ENCODE measurements at places on chromosomes 3 and 15. TPM values are rescaled to one million over a fixed set of nuclear protein-coding genes. Genes with fewer than 3 reads are reported as not detected.

LPP gene
- total RNA-seq = 58.9 TPM

TBC1D5 gene
- 51.2 TPM for total RNA-seq

CCR8 gene
- total RNA-seq = 0.94 TPM

DNA sequence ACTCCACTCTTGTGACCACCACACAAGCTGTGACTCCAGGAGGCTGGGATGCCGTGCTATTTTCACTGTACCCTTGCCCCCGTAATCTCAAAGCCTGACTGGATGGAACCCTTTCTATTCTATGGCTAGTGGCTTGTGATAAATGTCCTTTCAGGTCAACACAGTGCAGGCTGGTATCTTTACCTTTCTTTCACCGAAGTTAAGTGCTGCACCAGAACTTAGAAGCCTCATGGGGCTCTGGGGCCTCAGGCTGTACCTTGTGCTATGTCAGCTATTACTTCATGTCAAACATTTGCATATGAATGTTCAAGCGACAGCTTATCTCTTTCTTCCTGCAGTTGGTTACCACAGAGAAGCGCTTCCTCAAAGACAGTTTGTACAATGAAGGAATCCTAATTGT is 66.8 kb downstream of the RPL39L start:
- no peaks in the 10 kb centered on the region for H3K27me3 ChIP-seq
- peak overlapping the region; percentile 55 for H3K27ac ChIP-seq
- DNase-seq = no peak
- H3K4me1 ChIP-seq = peaks cover 2% of the 10 kb centered on the region
- peaks cover 77% of the 10 kb centered on the region for H3K36me3 ChIP-seq
- H3K4me3 ChIP-seq = no peak overlapping the region

DNA sequence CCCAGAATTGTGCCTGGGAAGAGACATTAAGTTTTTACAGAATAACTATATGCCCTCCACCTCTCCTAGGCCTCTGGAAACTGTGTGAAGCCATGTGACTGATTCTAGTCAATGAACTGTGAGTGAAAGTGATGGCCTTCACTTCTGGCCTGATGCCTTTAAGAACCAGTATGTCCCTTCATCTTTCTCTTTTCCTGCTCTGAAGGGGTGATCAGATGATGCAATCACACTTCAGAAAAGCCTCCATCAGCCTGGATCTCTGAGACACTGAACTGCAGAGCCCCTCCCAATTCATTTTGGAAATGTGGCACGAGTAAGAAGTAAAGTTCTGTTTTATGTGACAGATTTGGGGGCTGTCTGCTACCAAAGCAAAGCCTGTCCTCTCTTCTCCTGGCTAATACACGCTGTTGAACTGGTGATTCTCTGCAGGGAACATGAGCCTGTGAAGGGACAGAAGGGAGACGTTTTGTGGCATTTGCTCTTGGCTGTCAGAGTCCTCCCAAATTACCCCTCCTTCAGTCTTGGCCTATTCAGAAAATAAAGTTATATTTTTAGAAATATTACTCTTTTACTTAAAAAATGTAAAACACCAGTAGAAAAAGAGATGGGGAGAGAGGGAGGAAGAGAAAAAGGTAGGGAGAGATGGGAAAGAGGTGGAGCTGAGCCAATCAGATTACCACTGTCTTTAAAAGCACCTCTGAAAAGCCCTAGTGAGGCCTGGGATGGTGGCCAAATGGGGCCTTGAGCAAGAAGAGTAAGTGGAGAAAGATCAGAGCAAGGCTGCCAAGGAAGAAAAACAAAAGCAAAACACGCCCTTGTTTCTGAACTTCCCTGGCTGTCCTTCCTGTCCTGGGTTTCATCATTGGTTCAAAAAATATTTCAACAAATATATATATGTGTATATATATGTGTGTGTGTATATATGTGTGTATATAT is 40.9 kb upstream of the RYK start:
- no peak overlapping the region for H3K4me3 ChIP-seq
- H3K27me3 ChIP-seq = peaks cover 42% of the 10 kb centered on the region
- no peaks in the 10 kb centered on the region for H3K4me1 ChIP-seq
- no peak overlapping the region for H3K27ac ChIP-seq
- no peak for DNase-seq
- H3K36me3 ChIP-seq = no peaks in the 10 kb centered on the region
